ENCODE measurements at places on chromosomes 5 and 9.

- DNase-seq = no peak
These were observed 1105.4 kb upstream of the DMAC1 start for GRCh38 chr9:8904771-8905515.

GRCh38 chr5:167752936-167753335 lies 538.5 kb upstream of the WWC1 start:
- DNase-seq = no peak

DNA sequence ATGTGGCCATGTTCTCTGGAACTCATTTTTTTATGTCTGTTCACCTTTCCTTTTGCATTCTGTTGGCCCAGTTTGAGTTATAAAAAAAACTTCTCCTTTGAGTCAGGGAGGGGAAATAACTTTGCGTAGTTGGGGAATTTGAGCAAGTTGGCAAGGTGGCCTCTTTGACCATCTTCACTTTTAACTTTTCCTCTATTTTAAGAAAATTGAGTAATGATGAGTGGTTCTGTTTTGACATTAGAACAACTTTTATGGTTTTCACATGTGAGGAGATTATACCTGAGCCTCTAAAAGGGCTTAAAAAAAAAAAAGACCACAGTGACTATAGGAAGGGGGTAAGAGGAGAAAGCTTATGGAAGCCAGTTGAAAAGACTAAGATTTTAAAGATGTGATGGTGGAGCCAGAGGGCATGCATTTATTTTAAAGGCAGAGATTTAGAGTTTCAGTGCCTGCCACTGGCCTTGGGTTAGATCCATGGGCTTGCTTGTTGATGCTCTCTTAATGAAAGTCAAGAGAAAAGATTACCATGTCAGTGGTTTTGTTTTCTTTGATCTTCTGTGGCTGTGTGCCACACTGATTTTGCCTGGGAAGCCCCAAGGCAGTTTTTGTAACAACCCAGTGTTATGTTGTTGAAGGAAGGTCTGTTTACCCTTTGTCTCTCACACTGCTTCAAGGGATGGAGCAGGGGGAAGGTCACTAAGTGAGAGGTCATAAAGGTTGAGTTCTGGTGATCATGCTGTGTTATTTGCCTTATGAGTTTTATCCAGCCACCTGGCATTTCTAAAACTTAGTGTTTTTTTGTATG lies 219.7 kb upstream of the CD180 start:
- no peak for DNase-seq

DNA sequence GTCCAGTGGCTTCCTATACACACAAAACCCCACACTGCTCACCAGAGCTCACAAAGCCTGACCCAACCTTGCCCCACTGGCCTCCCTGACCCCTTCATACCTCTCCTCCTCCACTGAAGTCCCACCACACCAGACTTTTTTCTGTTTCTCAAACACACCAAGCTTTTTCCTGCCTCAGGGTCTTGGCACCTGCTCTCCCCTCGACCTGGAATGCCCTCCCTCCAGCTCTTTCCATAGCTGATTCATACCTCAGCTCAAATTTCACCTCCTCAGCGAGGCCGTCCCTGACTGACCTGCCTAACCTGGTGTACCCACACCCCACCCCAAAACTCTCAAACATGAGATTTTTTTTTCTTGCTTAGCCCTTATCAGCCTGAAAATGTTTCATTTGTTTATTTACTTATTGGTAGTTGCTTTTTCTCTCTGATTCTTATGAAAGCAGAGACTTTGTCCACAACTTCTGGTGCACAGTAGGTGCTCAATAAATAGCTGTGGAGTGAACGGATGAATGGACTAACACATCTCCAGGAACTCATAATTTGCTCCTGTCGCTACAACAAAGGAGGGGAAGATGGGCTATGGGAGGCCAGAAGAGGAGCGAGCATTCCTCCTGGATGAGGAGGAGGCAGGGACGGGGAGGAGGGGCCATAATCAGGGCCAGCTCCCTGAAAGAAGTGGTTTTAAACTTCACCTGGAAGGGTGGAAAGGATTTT lies 84.3 kb downstream of the SH3TC2 start:
- no peak for DNase-seq

GRCh38 chr9:111789881-111790280 lies 4.9 kb downstream of the SHOC1 start:
- no peak for DNase-seq

All from fibroblast of villous mesenchyme (primary cell).